Effector memory CD4-positive, alpha-beta T cell (primary cell): ENCODE measurements at places on chromosomes 7 and 10.

GRCh38 chr7:20797042-20797461 is 10.4 kb upstream of the SP8 start:
- no peak for DNase-seq

DNA sequence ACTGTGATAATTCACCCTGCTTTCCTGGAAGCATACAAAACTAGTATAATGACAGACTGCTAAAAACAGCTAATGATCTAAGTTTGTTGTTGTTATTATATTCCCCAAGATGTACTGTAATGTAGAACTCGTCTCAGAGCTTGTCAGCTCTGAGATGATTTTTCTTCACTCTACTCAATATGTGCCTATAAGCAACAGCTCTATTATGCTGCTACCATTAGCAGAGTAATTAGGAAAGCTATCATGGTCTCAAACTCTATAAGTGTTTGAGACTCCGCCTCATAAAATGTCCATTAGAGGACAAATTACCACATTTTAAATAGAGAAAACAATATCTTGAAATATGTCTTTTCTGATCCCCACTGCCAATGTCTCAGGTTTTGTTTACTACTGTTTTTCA is 476.5 kb upstream of the PCDH15 start:
- DNase-seq = no peak

GRCh38 chr10:85531706-85532105 is 834.9 kb downstream of the GRID1 start:
- DNase-seq = no peak

GRCh38 chr7:122702872-122703510 is at the start of gene RNF148:
Gene RNF148 (minus strand): TSS chr7:122702922. CDS start chr7:122702750, 172 bp downstream.
- no peak for DNase-seq

DNA sequence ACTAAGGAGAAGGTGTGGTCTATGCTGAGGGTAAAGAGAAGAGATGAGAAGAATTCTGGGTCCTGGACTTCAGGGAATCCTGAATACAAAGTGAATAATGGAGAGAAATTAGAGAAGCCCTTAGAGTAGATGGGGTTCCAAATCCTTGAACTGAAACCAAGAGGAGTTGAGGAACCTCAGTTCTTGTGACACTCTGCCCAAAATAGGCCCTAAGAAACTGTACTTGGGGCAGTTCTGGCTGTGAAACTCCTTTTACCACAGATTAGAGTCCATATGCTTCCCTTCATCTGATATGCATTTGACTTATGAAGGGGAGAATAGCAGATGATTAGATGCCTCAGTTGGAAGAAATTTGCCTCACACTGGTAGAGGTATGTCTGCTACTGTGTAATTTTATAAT is 19.0 kb downstream of the TES start:
- no peak for DNase-seq

DNA sequence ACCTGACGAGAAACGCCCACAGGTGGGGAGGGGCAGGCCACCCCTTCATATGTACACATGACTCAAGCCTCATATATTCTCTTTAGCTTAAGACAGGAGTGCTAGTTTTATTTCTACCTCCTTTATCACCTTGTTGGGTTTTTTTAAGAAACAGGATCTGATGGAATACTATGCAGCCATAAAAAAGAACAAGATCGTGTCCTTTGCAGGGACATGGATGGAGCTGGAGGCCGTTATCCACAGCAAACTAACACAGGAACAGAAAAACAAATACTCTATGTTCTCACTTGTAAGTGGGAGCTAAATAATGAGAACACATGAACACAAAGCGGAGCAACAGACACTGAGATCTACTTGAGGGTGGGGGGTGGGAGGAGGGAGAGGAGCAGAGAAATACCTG is 11.2 kb upstream of the HUS1 start:
- DNase-seq = no peak
